ENCODE measurements at places on chromosomes 4 and X.
A peak's percentile ranks its signal among the peaks of the same experiment; 100 is the strongest.

DNA sequence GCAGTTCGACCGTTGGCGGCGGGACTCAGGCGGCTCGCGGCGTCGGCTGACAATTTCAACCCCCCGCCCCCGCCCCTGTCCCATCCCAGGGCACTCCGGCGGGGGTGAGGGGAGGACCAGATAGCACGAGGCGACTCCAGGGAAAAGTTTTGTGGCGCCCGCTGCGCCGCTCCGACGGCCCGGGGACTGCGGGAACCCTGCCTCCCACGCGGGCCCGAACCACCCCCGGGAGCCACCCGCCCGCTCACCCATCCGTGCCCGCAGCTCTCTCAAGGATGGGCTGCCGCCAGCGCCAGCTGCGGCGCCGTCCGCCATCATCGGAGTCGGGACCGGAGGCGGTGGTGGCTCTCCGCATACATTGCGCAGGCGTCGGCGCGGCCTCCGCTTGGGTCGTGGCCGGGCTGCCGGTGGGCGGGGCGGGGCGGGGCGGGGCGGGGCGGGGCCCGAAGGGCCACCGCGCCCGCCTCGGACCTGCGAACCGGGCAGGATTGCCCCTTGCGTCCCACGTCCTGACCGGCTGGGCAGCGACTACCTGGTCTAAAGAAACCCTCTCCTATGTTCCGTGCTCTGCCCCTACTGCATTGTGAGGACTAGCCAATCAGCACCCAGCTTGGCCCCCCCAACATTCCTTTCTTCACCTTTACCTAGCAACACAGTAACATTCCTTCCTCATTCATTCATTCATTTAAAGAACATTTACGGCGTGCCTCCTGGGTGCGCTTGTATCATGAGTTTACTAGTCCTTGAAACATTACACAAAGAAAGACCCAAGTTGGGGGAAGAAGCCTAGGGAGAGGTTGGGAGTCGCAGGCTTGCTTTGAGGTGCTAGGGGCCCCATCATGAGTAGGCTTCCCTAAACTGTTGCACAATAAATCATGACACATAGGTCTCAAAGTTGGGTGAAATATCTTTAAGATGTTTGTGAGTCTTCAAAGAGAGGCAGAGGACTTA lies at the start of gene MAP7D3:
Gene MAP7D3, minus strand, starts transcription at position 360 of the 951 bp plus-strand sequence. Its CDS starts 42 bp downstream, at position 318.
- DNase-seq: peak; percentile 48

DNA sequence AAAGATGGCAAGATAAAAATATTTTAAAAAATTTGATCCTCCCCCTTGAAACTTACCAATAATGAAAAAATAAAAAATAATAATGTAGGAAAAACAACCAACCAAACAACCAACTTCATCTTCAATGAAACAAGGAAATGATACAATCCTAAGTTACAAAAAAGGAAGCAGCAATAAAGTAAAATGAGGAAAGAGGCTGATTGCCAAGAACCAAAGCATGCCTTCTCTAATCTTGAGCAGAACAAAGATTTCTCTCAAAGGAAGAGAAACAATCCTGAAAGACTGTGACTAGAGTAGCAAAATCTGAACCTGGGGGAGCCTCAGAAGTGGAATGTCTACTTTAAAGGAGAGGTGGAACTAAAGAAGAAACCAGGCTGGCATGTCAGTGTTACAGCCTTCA lies 10.9 kb upstream of the WDFY3 start:
- DNase-seq: no peak

DNA sequence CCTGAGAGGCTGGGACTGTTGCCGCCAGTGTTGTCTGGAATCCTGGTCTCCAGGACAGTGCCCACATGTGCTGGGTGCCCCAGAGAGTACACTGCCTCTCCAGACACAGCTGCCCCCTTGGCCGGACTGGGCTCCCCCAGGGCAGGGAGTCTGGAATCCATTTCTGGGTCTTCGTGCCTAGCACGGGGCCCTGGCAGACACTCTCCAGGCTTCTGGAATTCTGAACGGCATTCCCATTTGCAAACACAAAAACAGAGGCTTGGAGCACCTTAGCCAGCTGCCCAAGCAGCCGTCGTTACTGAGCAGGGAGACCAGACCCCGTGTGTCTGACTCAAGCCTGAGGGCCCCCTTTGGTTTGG lies 20.8 kb downstream of the HMX1 start:
- DNase-seq: no peak

DNA sequence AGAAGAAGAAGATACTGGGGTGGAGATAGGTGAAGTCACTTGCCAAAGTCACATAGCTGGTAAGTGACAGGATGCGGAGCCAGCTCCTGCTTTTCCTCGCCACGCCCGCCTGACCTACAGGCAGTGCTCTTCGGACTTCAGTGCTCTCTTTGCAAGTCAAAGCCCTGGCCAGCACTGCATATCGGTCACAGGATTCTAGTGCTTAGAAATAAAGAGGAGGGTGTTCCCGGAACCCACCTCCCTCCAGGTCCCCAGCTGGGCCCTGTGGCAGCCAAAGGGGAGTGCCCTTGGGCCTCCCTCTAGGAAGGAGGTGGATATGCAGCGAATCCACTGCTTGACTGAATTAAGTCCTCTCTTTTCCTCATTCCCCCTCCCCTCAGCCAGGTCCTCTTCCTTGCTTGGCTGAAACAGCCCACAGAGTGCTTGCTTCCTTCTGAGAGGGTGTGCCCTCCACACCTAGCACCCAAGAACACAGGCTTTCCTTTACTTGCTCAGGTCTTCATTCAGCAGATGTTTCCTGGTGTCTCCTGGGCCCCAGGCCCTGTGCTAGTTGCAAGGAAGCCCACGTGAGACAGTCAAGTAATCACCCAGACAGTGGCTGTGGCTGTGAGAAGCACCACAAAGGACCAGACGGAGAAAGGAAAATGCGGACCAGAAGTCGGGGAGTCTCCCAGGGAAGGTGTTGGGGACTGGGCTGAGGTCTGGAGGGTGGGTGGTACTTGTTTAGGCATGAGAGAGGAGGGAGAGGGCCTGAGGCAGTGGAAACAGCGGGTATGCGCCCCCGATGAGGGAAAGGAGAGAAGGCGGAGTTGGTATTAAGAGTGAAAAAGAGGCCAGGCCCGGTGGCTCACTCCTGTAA lies 14.0 kb upstream of the HMGB3 start:
- no peak for DNase-seq
